Muscle of arm (tissue), 14 donors: ENCODE measurements at places on chromosomes 12 and 14. TPM values are rescaled to one million over a fixed set of nuclear protein-coding genes. Genes with fewer than 3 reads are reported as not detected.
A peak's percentile ranks its signal among the peaks of the same experiment; 100 is the strongest.

The AKAP3 gene
- 1.2 TPM for polyA plus RNA-seq

The VRTN gene
- polyA plus RNA-seq: not detected

The PRPF40B gene
- polyA plus RNA-seq: 10.4 TPM

The TAS2R13 gene
- polyA plus RNA-seq: not detected

The NFYB gene
- 56.3 TPM for polyA plus RNA-seq

The CCDC197 gene
- not detected for polyA plus RNA-seq

GRCh38 chr12:6062757-6063735 is 61.4 kb downstream of the VWF start:
- no peak for DNase-seq

DNA sequence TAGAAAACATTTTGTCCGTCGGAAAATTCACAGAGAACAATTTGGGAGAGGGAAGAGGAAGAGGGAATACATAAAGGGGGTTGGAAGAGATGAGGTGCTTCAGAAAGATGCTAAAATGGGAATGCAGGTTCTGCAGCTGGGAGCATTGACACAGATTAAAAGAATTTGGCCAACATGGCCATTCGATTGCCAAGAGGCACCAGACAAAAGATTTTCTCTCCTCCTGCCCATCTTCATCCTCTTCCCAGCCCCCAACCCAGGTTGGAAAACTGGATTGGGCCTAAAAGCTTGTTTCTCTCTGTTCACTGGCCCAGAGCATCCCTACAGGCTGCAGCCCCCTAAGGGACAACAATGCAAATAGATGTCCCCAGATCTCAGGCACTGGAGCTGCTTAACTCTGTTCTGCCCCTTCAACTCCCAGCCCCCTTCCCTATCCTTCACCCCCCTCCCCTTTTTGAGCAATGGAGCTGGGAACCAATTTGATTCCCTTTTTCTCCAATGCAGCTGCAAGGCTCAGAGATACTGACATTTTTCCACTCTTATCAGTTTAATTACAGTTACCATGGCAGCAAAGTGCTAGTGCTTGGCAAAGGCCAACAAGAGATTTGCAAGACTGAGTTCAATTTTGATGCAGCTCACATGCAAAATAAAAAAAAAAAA is 1.9 kb downstream of the LMO3 start:
- DNase-seq: no peak

DNA sequence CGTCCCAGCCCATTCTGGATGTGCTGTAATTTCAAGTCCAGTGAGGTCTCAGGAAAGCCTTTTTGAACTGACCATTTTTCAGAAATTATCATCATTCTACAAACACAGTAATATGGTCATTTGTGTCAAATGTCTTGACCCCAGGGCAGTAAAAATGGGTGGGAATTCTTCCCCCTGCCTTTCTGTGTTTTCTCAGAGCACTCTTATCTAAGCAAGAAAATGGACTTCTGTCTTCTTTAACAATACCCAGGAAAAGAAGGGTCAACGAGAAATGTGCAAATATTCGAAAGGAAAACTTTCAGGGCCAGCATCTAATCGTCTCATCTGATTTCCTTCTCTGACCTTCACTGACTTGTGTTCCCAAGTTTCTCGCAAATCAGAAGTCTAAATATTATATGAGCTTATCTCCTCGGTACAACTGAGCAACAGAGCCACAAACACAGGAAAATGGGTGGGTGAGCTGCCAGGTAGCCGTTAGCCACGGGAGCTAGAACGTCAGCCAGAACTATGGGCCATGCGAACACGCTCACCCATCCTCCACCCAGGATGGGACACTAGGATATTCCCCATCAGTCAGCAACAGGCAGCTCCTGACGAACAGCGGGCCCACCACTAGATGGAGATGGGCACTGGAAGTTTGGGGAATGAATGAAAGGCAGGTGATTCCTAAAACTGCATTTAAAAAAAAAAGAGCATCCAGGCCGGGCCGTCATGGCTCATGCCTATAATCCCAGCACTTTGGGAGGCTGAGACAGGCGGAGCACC is 57.1 kb downstream of the VWF start:
- DNase-seq: no peak

- DNase-seq: no peak
Measured at GRCh38 chr14:82385048-82385447, 851.4 kb upstream of the SEL1L start.

DNA sequence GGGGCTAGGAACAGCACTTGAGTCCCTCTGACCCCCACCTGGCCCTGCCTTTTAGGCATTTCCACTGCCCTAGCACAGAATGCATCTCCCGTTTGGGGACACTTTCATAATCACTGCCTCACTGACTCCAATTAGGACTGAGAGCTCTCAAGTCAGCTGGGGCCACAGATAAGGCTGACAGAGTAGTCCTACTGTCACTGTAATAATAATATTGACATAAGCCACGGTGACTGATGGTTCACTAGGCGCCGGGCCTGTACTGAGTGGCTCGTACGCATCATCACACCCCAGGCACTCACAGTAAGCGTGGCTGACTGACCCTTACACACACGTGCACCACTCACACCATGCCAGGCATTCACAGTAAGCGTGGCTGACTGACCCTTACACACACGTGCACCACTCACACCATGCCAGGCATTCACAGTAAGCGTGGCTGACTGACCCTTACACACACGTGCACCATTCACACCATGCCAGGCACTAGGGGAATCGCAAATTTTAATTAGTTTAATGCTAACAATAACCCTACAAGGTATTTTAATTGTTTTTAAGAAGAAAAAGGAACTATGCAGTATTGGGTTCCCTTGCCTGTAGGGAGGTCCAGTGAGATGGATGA is 87.7 kb downstream of the CHGA start:
- no peak for DNase-seq

DNA sequence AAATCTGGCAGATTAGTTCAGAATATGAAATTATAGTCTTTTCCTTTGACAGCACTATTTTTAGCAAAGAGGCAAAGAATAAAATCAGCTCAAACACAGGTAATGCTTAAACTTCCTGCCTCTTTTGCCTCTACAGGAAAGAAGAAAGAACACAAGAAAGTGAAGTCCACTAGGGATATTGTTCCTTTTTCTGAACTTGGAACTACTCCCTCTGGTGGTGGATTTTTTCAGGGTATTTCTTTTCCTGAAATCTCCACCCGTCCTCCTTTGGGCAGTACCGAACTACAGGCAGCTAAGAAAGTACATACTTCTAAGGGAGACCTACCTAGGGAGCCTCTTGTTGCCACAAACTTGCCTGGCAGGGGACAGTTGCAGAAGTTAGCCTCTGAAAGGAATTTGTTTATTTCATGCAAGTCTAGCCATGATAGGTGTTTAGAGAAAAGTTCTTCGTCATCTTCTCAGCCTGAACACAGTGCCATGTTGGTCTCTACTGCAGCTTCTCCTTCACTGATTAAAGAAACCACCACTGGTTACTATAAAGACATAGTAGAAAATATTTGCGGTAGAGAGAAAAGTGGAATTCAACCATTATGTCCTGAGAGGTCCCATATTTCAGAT is 17.4 kb downstream of the TMPO start:
- DNase-seq: no peak

DNA sequence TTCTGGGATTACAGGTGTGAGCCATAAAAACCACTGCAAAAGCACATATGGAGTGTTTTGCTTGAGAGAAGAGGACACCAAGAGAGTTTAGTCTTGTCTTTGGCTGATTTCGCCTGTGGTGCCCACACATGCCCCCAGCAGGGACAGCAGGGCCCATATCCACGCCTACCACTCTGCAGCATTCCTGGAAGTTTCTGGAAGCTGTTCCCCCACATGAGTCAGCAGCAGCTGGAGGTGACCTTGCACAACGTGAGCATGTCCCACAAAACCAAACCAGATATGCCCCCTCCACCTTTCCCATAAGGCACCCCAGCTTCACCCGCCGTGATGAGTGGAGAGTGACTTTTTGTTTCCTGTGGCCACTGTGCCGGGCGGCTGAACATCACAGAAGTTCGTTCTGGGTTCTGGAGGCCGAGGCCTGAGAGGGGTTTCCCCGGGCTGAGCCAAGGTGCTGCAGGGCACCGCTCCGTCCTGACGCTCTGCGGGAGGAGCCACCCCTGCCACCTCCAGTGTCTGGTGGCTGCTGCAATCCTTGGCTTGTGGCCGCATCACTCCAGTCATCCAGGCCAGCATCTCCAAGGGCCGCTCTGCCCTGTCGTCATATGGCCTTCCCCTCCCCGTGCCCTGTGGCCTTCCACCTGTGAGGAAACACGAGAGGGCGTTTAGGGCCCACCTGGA is 4.7 kb downstream of the ASPG start:
- DNase-seq: no peak

GRCh38 chr14:89537911-89538310 is 120.9 kb upstream of the FOXN3 start:
- no peak for DNase-seq

DNA sequence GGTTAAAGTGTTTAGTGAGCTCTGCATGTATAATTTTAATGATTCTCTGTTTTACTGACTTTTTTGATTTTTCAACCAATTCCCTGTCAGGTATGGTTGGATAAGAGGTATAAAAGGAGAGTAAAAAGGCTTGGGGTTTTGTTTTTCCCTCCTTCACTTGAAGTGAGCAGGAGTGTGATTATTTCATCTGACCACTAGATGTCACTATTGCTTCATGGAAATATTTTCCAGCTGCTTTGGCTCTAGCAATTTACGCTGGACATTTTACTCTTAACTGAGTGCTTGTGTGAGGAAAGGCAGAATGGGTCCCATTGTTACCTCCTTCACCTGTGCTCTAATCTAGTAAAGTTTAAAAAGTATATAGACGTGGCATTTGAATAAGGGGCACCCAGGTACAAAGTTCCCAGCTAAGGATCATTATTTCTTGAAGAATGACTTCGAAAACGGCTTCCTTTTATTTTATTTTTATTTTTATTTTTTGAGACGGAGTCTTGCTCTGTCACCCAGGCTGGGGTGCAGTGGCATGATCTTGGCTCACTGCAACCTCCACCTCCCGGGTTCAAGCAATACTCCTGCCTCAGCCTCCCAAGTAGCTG is 66.5 kb downstream of the TBC1D30 start:
- DNase-seq: peak; percentile 72

GRCh38 chr14:66381755-66382154 is 104.4 kb upstream of the CCDC196 start:
- DNase-seq: no peak

DNA sequence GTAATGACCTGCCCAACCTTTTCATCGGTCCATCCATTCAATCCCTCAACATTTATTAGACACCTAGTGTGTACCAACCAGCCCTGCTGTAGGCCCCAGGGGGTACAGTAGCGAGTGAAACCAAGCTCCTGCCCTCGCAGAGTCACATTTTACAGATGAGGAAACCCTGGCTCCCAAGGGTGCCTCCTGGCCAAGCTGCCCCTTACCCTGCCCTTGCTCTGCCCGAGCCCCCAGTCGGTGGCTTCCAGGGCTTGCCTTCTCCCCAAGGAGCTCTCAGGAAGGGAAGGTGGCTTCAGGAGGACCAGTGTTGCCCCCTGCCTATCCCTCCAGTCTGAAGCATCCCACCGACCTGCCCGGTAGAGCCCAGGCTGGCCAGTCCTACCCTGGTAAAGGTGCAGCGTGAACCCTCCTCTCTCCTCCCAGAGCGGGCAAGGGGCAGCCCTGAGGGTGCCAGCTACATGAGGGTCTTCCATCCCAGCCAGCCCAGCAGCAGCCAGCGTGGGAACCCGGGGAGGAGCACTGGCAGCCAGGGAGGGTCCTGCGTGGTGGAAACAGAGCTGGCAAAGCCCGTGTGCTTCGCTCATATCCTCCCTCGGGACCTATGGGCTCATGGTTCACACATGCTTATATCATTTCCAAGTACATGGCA is 670 bp upstream of the BEGAIN start:
- DNase-seq: no peak

DNA sequence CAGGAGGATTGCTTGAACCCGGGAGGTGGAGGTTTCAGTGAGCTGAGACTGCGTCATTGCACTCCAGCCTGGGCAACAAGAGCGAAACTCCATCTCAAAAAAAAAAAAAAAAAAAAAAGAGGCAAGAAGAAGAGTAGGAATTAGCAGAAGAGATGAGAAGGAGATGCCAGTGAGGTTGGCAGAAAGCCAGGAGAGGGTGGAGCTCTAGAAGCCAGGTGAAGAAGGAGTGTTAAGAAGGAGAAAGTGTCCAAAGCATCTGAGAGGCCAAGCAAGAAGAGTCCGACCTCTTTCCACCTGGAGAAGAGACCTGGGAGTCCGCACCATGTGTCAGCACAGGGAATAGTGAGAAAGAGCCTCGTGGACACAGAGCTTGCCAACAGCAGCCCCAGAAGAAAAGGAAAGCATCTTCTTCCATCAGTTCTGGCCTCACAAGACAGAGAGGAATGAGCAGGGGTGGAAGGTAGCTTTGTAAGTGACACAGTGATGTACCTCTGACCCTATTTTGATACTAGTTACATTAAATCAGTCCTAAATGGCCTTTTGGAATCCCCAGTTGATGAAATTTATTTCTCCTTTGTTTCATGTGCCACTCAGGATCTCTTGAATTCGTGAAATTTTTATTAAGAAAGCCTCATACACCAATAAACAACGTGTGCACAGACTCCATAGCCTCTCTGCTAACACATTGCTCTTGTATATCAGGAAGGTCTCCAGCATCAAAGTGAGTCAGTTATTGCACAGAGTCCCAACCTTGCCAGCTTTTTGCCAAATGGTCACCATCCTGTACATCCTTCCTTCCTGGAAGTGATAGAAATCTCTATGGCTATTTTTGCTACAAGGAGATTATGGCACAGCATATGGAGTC is 70.6 kb downstream of the SAMD4A start:
- DNase-seq: no peak

DNA sequence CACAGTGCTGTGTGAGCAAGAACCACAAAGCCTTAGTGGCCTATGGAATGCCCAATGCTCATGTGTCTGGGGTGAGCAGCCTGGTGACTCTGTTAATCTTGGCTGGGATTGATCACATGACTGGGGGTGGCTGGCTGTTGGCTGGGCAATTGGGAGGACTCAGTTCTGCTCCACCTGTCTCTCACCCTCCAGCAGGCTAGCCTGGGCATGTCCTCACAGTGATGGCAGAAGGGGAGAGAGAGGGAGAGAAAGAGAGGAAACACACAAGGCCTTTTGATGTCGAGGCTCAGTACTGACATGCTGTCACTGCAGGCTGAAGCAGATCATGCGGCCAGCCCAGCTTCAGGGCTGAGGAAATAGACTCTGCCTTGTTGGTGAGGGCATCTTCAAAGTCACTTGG is 136.8 kb downstream of the TBX5 start:
- no peak for DNase-seq

GRCh38 chr12:125216756-125217155 is 151.5 kb downstream of the AACS start:
- no peak for DNase-seq

DNA sequence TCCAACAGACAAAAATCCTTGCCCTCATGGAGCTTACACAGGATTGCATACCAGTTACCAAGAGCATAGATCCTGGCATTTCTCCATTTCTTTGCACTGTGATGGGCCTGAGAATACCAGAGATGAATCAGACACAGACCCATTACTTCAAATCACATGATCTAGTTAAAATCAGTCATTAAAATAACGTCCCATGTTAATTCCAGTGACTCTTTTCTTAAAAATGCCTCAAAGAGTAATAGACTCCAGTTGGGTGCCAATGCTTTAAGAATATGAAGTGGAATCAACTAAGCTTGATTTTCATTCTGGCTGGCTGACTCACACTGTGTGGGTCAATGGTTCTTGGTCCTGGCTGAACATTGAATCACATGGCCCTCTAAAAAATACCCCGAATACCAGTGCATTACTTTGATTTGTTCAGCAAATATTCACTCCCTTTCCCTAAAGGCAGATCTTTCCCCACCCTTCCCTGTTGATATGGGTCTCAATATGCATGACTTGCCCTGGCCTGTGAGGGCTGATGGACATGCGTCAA is 11.0 kb downstream of the ASB2 start:
- no peak for DNase-seq

GRCh38 chr12:113940357-113941207 is 25.5 kb downstream of the RBM19 start:
- no peak for DNase-seq
